NCI-H1092 treated with DMSO at 0.1 percent for 48 hours (cell line): ENCODE measurements at places on chromosomes 11 and 22.

- peak; percentile 28 for DNase-seq
Observed at GRCh38 chr11:73295241-73295995, 12.7 kb upstream of the ARHGEF17 start.

DNA sequence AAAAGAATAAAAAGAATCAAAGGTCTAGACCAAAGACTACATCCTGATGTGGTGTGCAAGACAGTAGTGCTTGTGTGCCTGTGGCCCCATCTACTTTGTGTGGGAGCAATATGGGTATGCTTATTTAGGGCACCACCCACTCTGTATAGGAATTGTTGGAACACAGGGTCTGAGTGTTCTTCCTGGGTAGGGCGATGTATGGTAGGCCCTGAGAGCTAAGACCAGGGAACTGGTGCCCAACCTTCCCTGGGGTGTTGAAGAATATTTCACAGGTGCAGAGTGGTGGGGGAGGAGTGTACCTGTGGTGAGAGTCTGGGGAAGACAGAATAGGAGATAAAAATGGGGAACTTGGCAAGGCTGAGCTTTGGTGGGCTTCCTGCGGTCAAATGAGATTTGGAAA, 41.9 kb downstream of the MICAL2 start:
- DNase-seq, result no peak

DNA sequence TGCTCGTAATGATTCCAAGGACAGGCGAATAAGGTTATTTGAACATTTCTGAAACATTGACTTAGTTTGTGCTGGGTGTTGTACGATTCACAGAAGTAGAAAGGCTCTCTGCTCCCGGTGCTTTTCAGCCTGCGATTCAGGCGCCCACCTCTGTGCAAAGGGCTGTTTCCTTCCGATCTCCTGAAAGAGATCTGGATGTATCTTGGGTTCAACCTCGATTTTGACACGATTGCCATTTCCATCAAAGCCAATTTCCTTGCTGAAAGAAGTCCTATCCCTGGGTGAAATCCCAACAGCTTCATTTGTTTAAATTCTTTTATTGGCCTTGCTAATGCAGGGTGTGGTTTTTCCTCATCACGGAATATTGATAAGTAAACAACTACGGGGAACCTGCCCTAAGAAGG, 1.1 kb upstream of the ZC3H12C start:
- DNase-seq, result peak; percentile 78

DNA sequence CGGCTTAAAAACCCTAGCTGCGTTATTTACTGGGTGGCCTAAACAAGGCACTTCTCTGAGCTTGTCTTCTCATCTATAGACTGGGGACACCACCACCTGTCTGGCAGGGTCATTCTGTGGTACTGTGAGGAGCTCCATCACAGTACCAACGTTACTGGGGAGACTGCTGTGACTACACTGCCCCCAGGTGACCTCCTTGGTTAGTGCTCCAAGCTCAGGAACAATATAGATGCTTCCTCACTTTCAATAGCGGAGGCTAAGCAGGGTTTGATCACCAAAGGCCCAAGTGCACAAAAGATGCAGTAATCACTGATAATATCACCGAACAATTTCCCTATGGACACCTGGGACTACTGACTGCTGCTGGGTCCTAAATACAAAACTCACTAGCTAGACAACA, 18.8 kb downstream of the PRPF19 start:
- peak; percentile 91 for DNase-seq

DNA sequence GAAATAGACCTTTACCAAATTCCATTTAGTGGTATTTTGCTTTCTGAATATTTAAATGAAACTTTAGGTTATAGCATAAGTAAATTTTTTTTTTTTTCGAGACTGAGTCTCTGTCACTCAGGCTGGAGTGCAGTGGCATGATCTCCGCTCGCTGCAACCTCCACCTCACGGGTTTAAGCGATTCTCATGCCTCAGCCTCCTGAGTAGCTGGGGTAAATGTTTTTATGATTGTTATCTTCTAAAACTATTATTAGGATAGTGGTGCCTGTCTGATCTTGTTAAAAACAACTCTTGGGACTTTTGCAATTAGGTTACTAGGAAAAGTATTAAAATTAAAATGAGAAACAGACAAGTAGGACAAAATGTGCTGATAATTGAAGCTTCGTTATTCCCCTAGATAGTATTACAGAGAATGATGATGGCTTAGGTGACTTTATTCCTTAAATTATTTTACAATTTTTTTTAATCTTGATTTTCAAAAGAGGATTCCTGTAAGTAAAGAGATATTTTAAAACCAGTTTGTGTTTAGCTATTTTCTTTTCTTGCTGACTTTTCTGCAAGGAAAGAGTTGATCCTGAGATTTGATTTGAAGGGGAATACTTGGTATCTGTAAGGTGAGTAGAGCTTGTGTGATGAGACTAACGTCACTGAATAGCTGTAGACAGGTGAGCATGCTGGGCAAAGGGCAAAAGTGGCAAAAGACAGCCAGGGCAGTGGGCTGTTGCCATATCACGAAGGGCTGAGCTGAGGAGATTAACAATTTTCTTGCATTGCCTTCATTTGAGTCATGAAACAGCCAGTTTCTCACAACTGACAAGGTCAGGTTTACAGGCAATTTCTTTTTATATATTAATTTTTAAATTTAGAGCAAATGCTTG, 20.8 kb downstream of the CRKL start:
- no peak for DNase-seq

DNA sequence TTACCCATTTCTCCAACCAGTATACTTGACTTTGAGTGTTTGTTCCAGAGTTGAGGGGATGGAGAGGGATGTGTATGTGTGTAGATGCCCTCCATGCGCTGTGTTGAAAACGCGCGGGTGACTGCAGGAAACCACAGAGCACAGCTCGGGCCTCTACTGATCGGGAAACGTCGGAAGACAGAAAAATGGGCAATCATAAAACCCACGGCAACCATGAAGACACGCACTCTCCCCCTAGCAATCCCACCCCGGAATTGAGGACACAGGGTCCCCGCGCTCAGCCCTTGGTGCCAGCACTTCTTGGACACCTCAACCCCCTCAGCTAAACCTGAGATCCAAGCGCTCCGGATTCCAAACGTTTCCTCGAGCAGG, 251 bp upstream of the UQCC3 start:
- peak; percentile 80 for DNase-seq

DNA sequence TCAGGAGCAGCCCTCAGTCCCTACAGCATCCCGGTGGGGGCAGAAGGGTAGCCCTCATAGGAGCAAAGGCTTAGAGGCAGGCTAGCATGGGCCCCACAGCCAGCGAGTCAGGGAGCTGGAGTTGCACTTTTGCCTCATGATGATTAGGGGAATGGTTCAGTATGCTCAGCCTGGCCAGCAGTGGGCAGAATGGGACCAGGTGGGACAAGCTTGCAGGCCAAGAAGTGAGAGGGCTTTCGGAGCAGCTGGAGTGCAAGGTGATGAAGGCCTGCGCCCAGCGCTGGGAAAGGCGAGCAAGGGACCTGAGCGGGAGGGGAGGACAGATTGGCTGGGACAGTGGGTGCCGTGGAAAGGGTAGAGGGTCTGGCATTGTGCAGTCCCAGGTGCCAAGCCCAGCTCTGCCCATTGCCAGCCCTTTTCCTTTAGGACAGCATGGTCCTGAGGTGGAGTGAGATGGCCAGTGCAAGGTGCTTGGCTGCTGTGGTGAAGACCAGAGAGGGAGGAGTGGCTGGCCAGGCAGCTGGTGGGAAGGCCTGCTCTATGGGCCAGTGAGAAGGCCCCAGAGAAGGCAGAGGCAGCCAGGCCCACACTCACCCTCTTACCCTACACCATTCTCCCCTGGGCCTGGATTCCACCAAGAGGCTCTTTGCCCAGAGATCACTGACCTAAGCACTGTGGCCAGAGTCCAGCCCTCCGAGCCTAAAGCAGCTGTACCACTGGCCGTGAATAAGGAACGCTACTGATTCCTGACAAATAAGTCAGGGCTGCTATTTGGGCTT, 47.9 kb upstream of the SUSD2 start:
- DNase-seq, result no peak

GRCh38 chr22:48575618-48576332, 1251.9 kb downstream of the BRD1 start:
- no peak for DNase-seq

GRCh38 chr11:59728913-59729312, 15.3 kb upstream of the OR10V1 start:
- DNase-seq, result no peak

DNA sequence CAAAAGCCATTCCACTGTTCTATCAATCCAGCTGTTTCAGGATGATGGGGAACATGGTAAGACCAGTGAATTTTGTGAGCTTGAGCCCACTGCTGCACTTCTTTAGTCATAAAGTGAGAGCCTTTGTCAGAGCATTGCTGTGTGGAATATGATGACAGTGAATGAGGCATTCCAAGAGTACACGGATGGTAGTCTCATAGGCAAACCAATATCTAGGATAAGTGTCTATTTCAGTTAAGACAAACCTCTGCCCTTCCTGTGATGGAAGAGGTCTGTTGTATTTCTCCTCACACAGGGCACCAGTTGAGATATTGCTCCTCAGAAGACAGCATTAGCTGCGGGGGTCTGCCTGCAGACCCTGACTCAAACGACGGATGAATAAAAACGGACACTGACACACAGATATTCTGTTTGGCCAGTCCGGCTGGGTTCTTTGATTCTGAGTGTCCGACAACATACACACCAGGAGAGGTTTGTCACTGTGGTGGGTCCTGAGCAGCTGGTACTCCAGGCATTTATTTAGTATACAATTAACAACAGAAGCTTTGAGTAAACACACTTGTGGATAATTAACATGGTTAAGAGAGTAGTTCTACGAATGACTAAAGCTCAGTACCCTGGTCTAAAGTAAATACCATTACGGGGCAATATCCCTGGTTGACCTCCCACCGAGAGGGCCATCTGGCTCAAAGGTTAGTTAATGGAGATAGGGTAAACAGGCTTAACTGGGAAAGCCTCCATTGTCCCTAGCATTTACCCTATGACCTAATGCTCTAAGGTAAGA, 121.7 kb downstream of the ZNF280B start:
- DNase-seq, result peak; percentile 77

- DNase-seq, result no peak
Observed at GRCh38 chr11:49432242-49432848, 223.9 kb upstream of the FOLH1 start.

- DNase-seq, result peak; percentile 34
Observed at GRCh38 chr11:33912405-33913361, 20.8 kb upstream of the LMO2 start.

GRCh38 chr11:46006418-46007070, 84.1 kb downstream of the LARGE2 start:
- DNase-seq, result peak; percentile 79

DNA sequence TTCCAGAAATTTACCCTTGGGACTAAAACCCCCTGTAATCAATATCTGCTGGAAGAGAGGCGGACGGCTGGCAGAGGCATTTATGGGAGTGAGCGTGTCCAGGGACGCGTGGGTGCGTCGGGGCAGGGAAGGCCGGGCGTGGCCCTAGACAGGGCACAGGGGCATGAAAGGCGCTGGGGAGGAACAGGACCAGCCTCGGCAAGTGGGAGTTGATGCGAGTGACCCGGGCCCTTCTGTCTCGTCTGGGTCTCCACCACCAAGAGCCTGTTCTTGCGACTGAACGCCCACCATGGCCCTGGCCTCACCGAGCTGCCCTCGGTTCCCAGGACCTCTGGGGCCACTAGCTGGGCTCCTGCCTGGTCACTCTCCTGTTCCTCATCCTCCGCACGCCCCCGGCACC, 17.5 kb downstream of the OSBPL5 start:
- no peak for DNase-seq

- DNase-seq, result no peak
Observed at GRCh38 chr22:42033263-42034181, 34.9 kb downstream of the WBP2NL start.

DNA sequence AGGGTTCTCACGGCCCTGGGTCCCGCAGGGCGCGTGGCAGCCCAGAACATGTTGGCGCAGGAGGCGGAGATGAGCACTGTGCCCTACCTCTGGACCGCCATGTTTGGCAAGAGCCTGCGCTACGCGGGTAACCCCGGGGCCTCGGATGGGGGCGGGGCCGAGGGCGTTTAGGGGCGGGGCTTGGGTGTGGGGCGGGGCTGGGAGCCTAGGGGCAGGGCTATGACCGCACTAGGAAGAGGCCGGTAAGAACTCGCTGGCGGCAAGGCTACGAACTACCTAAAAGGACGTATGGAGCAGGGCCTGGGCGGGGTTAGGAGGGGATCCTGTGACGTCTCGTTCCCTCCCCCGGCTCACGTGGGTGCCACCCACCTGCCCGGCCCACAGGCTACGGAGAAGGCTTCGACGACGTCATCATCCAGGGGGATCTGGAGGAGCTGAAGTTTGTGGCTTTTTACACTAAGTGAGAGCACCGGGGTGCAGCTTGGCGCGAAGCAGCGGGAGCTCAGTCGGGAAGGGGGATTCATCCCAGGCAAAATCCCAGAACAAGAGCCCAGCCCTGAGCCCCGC, 2.8 kb upstream of the LZTR1 start:
- no peak for DNase-seq

DNA sequence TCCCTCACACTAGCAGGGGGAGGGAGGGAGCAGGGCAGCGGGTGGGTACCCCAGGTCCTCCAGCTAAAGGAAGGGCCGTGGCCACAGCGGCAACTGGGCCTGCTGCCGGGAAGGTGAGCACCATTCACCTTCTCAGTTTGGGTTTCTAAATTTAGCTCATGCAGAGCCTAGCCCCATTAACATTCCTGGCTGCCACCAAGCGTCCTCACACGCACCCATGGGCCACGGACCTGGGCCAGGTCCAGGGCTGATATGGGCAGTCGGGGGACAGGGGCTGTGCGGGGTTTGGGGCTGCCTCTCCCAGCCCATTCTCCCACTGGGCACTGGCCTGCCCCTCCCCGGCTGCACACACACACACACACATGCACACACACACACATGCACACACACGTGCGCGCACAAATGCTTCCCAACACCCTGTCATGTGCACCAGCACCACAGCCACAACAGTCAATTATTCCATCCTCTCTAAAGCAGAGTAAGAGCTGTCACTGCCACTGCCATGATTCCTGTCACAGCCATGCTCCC, 28.7 kb downstream of the SYT7 start:
- no peak for DNase-seq

DNA sequence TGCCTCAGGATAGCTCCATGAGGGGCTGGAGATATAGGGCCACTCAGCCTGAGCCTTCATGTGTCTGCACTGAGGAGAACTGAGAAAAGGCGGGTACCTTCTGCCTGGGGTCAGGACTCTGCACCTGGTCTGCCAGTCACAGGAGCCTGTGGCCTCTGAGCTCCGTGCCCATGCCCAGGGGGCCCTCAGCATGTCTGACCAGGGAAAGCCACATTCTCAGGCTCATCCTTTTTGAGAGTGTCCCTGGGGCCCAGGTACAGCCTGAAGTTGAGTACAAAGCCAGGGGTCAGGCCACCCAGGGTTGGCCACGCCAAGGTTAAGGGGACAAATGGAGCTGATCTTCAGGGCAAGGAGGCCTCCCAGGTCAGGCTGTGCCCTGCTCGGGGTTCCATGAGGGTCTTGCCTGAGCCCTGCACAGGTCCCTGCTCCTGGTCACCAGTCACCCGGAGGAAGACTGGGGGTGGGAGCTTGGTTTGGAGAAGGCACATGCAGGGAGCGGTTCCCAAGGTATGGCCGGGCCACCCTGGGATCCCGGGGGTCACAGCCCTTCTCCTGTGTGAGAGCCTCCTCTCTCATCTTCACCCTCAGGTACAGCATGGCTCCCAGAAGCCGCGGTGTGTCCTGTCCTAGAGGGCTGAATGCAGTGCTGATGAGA, 6.0 kb downstream of the DENND6B start:
- DNase-seq, result no peak

- DNase-seq, result no peak
Observed at GRCh38 chr11:75514596-75514995, 11.1 kb downstream of the GDPD5 start.

- DNase-seq, result no peak
Observed at GRCh38 chr11:73139476-73140198, 2.5 kb downstream of the FCHSD2 start.
